ENCODE measurements at places on chromosomes 7 and 10.

GRCh38 chr10:48993627-48994026 is 54.0 kb upstream of the LRRC18 start:
- no peak for DNase-seq

DNA sequence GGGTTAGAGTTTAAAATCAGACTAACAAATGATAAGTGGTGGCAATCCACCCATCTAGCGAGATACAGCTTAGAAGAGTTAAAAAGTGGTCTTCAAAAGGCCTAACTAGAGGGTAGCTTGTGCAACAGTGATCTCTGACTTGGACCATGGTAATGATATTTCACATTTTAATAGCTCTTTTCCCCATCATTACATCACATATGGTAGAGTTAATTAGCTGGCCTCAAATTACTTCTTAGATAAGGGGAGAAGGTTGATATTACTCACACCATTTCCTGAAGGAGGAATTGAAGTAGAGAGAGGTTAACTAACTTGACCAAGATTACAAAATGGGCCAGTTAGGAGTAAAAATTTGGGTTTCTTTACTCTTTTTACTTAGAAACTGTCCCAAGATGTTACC is 223.6 kb downstream of the PHTF2 start:
- no peak for DNase-seq

- no peak for DNase-seq
Measured at GRCh38 chr10:22314852-22315251, 1.3 kb upstream of the COMMD3 start.

DNA sequence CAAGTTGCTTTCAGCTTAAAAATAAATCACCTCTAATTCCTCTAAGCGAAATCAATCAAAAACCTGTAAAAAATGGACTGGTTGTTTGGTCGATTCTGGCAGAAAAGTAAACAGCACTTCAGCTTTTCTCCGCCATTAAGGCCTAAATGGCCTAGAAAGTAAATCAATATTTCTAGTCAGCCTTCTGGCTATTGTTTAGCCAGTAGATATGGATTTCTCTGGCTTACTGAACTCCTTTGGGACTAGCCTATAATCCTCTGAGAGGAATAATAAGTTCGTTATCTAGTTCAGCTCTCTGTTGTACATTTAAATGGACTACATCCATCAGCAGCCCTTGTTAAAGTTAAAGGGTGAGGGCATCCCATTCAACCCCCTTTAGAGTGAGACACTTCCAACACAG is 400.1 kb upstream of the ETV1 start:
- no peak for DNase-seq

GRCh38 chr10:105187243-105187642 is 546.2 kb downstream of the SORCS3 start:
- no peak for DNase-seq

DNA sequence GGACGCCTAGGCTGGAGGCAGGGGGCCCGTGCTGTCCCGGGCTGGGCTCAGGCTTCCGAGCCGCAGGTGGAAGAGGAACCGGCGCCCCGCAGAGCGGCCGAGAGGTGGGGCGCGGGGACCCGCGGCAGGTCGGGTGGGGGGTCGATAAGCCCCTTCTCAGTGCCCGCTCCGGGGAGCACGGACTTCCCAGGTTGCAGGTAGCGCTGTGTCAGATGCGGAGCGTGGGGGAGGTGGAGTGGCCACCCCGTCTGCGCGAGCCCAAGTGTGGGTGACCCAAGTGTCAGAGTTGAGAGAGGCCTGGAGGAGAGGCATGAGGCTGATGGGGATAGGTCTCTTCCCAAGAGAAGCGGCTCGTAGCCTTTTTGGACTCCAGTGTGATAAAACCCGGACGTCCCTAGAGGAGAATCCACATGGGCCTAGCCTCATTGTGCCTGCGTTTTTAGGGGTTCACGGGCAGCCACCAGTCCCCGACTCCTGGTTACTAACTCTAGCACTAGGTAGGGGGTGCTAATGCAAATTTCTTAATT is 580 bp downstream of the EEPD1 start:
- DNase-seq, result peak; percentile 74

- peak; percentile 64 for DNase-seq
Measured at GRCh38 chr10:72344932-72345331, 9.8 kb downstream of the DNAJB12 start.

DNA sequence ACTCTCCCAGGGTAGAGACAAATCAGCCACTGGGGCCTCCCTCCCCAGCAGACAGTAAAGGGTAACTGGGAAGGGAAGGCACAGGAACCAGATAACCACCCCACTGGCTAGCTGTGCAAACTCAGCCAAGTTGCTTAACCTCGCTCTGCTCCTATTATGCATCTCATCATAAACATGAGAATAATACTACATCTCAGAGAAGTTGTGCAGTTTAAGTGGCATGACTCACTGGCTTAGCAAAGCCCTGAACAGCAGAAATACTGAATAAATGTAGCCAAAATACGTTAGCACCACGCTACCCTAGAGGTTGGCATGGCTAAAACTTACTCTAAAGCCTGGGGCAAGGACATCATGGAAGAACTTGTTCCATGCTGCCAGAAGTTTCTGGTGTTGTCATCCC is 128.1 kb upstream of the ANK3 start:
- no peak for DNase-seq

DNA sequence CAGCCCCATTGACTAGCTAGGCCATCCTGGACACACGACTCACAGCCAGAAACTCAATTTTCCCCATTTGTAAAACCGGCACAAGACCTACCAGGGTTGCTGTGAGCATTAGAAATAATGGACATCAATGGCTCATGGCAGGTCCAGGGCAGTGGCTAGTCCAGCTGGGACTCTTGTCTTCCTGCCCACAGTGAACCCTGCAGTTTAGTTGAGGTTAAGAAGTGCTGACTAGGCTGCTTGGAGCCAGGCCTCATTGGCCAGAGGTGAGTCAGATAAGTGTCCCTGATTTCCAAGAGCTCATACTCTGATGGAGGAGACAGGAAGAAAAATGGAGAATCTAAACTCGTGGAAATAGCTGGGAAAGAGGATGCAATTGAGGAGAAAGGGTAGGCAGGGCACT is 123.4 kb upstream of the ZNF92 start:
- DNase-seq, result no peak

GRCh38 chr7:157278791-157279724 is 57.7 kb upstream of the DNAJB6 start:
- DNase-seq, result no peak

DNA sequence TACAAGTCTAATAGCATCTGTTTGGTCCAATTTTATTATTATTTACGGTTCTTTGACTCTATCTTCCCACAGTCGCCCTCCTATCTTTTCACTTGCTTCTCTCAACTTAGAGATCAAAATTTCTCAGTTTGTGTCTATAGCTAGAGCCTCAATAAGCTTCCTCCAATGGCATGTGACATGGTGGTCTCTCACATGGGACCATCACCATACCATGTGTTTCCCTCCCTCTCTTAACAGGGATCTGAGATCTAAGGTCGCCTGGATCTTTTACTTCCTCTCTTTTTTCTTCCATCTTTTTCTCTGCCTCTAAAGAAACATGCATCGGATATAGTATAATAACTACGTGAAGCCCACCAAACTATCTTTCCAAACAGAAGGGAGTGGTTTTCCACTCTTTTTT is 1.8 kb downstream of the PKD2L1 start:
- DNase-seq, result no peak

GRCh38 chr10:24721229-24722106 is 2.2 kb downstream of the ARHGAP21 start:
- no peak for DNase-seq

GRCh38 chr10:59839576-59839975 is 66.8 kb downstream of the CCDC6 start:
- DNase-seq, result no peak

DNA sequence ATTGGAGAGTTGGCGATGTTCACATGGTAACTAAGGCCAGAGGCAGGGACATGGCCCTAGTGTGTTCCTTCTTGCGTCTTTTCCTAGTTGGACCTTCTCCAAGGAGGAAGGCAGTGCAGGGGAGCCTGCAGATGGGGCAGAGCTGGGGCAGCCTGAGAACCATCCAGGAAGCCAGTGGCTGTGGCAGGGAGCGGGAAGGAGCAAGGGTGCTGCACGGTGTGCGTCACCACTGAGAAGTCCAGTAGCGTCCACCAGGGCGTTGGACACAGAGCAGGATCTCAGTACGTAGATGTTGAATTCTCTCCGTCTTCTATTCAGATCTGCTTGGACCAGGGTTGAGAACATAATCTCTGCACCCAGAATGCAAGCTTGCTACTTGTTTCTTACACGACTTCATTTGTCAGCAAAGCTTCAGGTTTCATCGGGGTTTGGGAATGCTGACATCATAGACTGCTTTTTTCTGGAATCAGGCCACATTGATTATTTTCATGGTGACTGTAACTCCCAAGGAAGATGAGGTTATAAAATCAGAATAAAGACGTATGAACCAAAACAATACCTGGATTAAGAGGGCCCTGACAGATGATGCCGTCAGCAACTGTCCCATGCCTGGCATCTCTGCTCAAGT is 130.3 kb downstream of the HECW1 start:
- no peak for DNase-seq

DNA sequence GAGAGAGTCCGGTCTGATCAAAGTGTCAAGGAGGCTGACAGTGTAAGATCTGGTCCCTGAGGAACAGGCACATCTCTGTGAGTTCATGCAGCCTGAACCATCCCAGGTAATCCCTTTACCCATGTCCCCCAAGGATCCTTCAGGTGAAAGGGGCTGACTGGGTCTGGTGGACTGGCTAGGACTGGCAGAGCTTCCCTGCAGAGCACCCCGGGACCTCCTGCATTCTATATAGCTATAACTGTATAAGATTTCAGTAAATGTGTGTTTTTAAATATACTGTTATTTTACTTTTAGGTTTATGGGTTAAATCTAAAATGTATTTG is 246.8 kb downstream of the ELMO1 start:
- no peak for DNase-seq

- DNase-seq, result no peak
Measured at GRCh38 chr7:94482796-94483195, 26.8 kb upstream of the CASD1 start.

DNA sequence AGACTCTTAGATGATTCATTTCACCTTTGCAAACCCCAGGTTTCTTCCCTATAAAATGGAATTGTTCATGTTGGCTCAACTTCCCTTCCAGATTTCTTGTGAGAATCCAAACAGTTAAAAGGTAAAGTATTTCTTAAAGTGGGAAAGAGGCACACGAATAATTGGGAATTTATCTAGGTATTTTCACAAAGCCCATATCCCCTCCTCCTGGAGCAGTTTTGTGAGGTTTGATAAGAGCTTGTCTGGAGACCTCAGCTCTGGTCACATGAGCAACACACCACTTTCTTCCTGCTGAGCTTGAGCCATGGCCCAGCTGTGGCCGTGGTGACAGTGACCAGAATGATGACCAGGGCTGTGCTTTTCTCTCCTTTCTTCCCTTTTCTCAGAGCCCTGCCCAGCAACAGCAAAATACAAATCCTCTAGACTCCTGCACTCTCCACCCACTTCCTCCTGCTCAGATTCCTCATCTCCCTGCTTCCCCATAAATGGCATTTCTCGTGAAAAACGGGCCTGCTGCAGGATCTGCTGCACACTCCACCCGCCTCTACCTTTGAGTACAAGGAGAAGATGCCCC is 87.7 kb downstream of the PIK3CG start:
- DNase-seq, result no peak

- DNase-seq, result peak; percentile 79
Measured at GRCh38 chr7:76358011-76358480, 745 bp downstream of the YWHAG start.

DNA sequence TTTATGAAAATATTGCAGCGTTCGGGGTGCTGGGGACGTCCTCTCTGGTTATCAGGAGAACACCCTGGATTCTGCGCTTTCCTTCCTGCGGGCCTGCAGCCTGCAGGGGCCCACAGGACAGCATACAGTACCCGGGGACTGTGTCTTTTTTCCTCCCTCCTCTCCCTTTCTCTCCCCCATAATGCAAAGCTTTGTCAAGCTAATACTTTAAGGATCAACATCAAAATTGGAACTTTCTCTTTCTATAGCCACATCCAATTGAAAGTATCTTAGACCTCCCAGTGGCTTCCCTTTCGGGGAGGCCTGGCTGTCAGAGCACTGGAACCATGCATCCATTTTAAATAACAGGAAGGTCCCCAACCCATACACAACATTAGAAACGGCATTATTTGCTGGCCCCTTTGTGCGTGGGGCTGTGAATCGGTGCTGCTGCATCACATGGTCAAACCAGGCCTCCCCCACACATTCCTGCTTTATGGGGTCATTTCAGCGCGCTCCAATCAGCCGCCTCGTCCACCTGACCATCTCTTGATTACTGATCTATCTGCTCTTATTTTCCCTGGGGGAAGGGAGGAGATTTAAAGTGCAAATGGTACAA is 505.1 kb downstream of the DNAJB6 start:
- no peak for DNase-seq

GRCh38 chr10:112429147-112429546 is 17.6 kb downstream of the ZDHHC6 start:
- DNase-seq, result no peak

DNA sequence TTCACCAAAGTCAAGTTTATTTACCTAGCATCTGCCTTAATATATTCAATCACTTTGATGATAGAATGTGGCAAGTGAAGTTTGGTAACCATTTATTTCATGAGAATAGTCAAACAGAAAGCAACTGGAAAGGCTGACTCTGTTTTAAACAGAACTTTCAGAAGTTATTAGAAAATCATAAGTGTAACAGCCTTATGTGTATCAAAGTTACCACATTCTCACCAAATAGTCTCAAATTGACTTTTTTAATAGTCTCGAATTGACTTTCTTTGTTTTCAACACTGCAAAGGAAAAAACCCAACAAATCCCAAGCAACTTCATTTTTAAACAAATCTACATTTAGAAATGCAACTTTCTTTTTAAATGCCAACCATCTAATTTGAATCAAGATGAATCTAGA is 29.5 kb downstream of the NAMPT start:
- DNase-seq, result no peak

DNA sequence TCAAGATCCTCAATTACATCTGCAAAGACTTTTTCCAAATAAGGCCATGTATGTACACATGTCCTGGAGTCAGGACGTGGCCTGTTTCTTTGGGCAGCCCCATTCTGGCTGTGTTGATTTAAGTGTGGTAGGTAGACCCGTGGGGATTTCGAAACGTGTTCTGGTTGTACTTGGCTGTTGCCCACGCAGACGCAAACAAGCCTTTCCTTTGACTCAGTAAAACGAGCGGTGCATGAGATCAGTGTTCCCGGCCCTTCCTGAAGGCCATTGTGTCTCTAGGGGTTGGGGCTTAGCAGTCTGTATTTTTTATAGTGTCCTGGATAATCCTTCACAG is 64.8 kb upstream of the DNAJB6 start:
- no peak for DNase-seq

DNA sequence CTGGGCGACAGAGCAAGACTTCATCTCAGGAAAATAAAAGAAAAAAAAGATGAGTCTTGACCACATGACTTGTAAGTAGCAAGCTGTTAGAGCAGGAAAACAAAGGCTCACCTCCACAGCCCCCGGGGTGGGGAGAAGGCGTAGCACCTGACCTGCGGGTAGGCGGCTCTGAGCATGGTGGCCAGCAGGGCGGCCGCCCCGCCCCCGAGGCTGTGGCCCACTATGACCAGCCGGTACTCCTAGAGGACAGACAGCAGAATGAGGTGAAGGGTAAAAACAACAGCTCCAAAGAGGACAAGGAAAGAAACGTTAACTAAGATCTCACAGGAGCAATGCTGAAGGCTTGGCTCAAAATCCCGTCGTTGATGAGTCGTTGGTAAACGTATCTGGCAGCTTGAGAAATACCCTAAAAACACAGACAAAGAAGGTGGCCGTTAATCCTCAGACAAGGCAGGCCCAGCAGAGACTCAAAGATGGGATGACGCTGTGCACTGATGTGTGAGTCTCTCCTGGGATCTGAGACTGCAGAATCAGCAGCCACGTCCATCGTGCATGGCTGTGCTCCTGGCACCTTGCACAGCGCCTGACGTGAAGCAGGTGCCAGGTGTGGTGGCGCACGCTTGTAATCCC is 31.1 kb downstream of the DAGLB start:
- no peak for DNase-seq

Data from activated CD8-positive, alpha-beta memory T cell treated with anti-CD3 and anti-CD28 coated beads, Interleukin-2, amount 50 U/mL, for 48 hours (primary cell).